ENCODE measurements at places on chromosomes 12 and 14.
A peak's percentile ranks its signal among the peaks of the same experiment; 100 is the strongest.

GRCh38 chr14:85041618-85042017, 488.3 kb upstream of the FLRT2 start:
- DNase-seq: no peak

GRCh38 chr14:102235275-102235897, 69.6 kb downstream of the MOK start:
- DNase-seq: peak; percentile 59

DNA sequence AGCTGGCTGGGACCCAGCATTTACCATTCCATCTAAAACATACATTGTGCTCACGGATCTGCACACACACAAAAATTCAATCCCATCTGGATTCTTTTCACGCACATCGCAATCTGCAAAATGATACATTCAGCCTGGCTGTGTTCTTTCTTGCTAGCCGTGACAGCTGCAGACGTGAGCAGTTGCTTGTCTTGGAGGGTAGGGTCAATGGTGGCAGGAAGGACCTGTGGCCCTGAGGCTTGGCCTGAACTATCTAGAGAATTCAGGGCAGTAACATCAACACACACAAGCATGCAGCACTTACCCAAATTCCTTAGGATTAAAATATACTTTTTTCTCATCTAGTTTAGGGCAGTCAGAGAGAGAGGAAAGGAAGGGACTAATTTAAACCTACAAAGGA, 72.0 kb downstream of the DICER1 start:
- no peak for DNase-seq

- no peak for DNase-seq
Measured at GRCh38 chr14:68376067-68376779, 416.6 kb downstream of the ZFP36L1 start.

- DNase-seq: no peak
Measured at GRCh38 chr14:72700338-72701236, 193.3 kb downstream of the DPF3 start.

DNA sequence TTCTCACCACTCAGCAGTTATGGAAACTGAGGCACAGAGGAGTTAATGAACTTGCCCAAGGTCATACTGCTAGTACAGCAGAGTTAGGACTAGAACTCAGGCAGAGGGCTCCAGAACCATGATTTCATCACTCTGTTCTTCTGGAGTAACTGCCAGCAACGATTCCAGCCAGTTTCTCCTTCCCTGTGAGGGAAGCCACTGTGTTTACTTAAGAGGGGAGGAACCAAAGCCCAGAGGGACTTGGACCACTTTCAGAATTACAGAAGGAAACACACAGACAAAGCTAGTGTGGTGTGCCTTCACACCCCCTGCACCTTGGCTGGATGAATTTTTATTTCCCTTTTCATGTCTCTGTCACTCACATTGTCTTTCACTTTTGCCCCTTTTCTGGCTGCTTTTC, 398.2 kb downstream of the DPF3 start:
- no peak for DNase-seq

DNA sequence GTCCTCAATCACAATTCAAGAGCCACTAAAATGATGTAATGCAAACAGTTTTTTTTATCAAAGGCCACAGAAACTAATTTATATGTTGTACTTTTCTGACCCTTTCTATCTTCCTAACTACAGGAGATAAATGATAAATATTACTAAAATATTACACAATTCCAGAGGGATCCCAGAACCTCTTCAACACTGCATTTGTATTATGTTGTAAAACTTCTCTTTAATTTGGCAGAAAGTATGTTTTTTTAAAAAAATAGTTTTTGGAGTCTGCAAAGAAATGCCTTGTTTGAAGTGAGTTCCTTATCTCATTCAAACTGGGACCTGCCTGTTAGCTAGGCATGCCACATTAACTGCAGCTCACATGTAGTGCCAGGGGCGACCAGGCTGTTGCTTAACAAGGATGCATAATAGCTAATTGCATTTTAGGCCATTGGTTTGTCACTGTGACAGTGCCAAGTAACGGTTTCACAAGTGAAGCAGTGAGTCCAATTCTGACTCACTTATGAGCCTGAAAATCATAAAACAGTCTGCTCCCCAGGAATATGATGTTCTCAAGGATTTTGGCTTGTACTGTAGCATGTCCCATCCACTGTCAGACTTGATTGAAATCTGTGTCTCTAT, 266.9 kb downstream of the KTN1 start:
- DNase-seq: no peak

DNA sequence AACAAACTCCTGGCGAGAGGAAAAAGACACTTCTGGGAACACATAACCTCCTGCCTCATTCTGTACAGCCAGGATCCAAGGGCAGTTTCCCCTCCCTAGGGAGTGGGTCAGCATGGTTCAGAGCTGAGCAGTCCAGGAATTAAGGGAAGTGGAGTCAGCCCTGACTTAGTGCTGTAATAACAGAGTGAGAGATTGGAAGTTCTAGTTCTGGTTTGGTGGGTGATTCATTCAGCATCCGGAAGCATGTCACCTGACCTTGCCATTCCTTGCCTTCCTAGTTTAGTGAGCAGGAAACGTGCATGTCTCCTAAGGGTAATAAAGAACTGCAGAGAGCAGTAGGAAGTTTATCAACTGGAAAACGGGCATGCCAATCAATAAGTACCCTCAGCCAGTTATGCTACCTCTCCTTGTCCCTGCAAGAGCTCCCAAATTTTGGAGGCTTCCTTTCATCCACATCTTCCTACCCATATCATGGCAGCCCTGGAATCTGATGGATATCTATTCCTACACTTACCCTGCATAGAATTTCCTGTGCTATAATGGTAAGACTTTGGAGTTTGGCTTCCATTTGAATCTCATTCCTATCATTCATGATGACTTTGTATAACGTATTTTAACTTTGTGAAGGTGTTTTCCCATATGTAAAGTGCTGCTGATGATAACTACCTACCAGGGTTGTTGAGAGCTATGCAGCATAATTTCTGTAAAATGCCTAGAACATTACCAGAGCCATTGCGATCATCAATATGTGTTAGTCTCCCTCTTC, 28.5 kb upstream of the MAGOHB start:
- no peak for DNase-seq

GRCh38 chr12:121955258-121956237, 37.2 kb downstream of the CFAP251 start:
- DNase-seq: no peak

DNA sequence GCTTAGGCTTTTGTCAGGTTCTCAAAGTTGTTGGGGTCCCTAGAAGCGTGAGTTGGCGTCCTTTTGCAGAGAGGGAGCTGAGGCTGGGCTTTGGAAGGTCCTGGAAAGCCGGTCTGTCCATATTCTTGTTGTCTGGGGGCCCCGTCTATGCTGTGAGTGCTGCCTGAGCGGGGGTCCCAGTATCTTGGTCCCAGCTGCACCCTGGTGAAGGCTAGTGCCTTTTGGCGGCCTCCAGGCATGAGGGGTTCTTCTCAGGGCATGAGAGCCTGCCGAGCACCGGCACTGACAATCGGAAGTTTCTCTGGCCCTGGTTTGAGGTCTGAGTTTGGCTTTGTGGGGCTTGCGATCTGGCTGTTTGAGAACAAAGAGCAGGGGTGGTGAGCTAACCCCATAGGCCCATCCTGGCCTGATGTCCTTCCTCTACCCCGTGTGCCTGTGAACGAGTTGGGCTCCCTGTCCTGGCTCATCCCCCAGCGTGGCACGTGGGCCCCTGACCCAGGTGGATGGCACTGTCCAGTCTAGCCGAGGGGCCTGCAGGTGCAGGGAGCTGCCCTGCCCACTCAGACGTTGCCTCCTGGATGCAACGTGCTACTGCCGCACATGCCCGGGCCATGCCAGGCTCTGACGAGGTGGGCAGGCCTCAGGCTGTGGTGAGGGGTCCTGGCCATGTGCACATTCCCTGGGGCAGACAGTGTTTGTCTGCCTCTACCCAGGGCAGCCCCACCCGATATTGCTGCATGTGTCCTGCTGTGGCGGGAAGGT, 3.9 kb downstream of the CEP170B start:
- DNase-seq: no peak

- DNase-seq: no peak
Measured at GRCh38 chr12:49616533-49617219, 6.7 kb upstream of the PRPF40B start.

Data from activated CD4-positive, alpha-beta T cell treated with anti-CD3 and anti-CD28 coated beads, Interleukin-2, amount 50 U/mL, for 24 hours (primary cell).